Activated T-helper 17 cell treated with anti-CD3 and anti-CD28 coated beads, Interleukin-2, amount 50 U/mL, for 72 hours (primary cell): ENCODE measurements at places on chromosomes 16 and 17. TPM values are rescaled to one million over a fixed set of nuclear protein-coding genes. Genes with fewer than 3 reads are reported as not detected.
A peak's percentile ranks its signal among the peaks of the same experiment; 100 is the strongest.

GRCh38 chr17:8481089-8481488 is 45.4 kb downstream of the NDEL1 start:
- ATAC-seq: no peak

Gene IRX6
- total RNA-seq: not detected

GRCh38 chr17:64739316-64740058 is 77.4 kb upstream of the SMURF2 start:
- ATAC-seq: no peak

DNA sequence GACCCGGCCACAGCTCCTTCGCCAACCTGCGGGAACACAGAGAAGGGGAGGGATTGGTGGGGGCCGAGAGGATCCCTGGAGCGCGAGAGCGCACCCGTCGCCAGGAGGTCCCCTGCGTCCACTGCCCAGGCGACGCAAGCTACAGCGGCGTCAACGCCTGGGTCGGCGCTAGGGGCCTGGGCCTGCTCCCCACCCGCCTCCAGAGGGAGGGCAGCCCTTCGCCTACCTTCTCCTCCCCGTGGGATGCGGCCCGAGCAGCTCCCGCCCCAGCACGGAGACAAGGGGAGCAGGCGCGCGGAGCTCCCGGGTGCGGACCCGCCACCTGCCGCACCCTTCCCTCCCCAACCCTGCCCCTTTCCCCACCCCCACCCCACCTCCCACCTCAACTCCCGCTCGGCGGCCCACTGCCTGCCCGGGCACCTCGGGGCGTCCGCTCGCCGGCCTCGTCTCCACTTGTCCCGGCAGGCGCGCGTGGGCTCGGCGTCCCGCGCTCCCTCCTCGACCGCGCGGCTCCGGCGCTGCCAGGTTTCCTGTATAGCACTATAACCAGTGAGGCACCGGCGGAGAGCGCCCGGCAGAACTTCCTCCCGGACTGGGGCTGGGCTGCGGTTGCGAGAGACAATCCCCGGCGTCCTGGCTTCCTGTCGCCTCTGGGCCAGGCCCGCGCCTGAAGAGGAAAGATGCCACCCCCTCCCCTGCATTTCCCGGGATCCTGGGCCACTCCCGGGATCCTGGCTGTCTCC is 119.1 kb upstream of the SMURF2 start:
- peak; percentile 52 for ATAC-seq

Gene TOP2A
- 230 TPM for total RNA-seq

- ATAC-seq: peak; percentile 25
These were observed 51.2 kb upstream of the KDM8 start for GRCh38 chr16:27152121-27152520.

Gene KRTAP4-3
- not detected for total RNA-seq

Gene TRPV3
- 3.5 TPM for total RNA-seq

DNA sequence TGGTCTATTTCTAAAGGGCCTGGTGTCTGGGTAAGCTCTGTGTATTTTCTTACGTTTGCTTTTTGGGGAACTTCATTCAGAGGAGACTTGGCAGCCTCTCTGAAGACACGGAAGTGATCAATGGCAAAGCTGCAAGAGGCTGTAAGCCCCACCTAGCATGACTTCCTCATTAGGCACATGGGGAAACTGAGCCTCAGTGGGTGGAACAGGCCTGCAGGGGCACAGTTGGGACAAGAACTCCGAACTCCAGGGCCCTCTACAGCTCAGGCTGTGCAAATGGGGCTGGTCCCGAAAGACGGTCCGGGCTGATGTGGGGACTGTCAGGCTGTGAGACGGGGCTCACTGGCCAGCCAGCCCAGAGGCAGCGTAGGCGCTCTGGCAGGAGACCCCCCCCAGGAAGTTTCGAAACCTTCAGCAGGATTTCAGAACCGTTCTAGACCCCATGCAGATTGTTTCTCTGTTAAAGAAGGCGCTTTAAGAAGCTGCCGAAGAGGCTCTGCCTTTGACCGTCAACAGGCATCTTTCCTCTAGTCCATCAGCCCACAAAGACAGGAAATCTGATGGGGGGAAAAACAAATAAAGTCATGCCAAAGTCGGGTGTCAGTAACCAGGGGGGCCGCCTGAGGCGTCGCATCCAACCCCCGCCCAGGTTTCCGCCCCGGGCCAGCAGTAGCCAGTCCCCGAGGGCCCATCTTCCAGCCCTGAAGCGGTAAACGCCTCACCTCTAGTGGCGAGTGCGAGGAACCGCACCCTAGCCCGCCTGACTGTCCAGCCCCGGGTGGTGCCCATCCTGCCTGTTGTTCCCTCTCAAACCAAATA is 79.8 kb upstream of the TBC1D3K start:
- peak; percentile 74 for ATAC-seq

GRCh38 chr16:52498328-52499059 is 48.4 kb downstream of the TOX3 start:
- no peak for ATAC-seq

- ATAC-seq: peak; percentile 61
These were observed 441 bp downstream of the CMTM4 start for GRCh38 chr16:66695935-66696668.

- peak; percentile 91 for ATAC-seq
These were observed at the start of the genes SMG6 and SRR for GRCh38 chr17:2303204-2304188. Gene SMG6 (minus strand): TSS chr17:2303785. CDS start chr17:2303720, 65 bp downstream. Gene SRR (plus strand): TSS chr17:2303950. CDS start chr17:2315561, 11,611 bp downstream.

GRCh38 chr16:88569614-88569984 is 604 bp upstream of the ZC3H18 start:
- peak; percentile 33 for ATAC-seq

Gene KRTAP9-8
- not detected for total RNA-seq

DNA sequence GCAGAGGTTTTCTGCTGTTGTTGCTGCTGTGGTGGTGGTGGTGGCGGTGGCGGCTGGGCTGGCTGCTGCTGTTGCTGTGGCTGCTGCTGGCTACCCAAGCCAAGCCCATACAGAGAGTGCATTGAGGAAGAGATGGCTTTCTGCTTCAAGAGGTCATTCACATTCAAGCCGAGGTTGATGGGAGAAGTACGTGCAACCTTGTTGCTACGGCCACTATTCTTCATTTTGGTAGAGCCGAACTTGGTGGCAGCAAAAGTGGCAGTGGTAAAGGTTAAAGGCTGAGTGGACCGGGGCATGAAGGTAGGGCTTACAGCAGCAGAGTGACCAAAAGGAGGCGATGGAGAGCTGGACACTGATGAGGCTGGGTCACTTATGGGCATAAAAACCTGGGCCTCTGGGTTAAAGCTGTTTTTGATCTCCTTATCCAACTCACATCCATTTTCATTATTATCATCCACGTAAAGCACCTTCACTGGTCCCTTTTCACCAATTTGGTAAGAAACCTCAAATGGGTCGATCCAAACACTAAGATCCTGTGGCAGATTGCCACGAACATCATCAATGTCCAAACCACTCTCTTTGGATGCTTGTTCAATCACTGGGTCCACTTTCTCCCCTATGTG is 2.8 kb downstream of the TOB1 start:
- ATAC-seq: no peak

DNA sequence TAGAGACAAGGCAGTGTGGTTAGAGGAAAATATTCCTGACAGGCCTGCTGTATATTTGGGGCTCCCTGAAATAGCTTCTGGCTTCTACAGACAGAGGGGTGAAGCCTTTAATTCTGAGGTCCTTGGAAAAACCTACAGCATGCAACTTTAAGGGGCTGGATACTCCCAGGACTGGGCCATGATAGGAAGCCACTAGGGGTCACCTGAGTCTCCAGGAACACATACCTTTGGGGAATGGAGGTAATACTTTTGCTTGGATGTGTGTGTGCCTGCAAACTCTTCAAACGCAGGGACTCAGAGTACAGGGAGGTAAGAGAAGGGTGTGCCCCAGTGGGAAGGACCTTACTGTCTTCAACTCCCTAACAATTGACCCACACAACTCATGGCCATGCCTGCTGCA is 4.1 kb downstream of the ASIC2 start:
- ATAC-seq: no peak

DNA sequence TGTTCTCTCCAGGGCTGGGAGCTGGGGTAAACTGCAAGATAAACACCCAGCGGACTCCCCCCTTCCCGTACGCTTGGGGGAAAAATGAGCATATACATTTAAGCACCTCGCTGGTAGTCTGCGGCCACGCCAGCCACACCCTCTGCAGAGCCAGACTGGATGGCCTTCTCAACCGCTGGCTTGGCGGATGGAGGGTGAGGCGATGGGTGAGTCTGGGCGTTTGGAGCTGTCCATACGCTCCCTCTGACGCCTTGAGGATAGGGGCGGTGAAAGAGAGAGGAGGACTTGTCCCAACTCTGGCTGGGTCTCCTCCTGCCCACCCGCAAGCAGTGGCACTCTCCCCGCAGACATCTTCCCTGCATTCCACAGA is 1.0 kb downstream of the ITGA3 start:
- ATAC-seq: no peak
